ENCODE measurements at places on chromosomes 12 and 14.
A peak's percentile ranks its signal among the peaks of the same experiment; 100 is the strongest.

DNA sequence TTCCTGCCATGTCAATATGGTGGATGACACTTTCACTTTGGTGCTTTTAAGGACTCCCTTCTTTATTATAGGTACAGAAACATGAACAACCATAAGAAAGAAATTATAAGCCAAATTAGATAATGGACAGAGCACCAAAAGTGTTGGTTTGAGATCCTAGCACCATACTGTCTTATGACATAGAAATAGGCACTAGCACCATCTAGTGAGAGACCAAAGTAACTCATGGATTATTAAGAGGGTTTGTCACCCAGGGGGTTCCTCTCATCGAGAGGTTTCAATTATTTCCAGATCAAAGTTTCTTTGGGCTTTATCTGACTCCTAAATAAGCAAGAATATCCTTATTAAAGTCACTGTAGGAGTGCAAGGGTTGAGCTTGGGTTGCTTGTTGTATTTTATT is 153.0 kb upstream of the DIO2 start:
- DNase-seq = no peak

DNA sequence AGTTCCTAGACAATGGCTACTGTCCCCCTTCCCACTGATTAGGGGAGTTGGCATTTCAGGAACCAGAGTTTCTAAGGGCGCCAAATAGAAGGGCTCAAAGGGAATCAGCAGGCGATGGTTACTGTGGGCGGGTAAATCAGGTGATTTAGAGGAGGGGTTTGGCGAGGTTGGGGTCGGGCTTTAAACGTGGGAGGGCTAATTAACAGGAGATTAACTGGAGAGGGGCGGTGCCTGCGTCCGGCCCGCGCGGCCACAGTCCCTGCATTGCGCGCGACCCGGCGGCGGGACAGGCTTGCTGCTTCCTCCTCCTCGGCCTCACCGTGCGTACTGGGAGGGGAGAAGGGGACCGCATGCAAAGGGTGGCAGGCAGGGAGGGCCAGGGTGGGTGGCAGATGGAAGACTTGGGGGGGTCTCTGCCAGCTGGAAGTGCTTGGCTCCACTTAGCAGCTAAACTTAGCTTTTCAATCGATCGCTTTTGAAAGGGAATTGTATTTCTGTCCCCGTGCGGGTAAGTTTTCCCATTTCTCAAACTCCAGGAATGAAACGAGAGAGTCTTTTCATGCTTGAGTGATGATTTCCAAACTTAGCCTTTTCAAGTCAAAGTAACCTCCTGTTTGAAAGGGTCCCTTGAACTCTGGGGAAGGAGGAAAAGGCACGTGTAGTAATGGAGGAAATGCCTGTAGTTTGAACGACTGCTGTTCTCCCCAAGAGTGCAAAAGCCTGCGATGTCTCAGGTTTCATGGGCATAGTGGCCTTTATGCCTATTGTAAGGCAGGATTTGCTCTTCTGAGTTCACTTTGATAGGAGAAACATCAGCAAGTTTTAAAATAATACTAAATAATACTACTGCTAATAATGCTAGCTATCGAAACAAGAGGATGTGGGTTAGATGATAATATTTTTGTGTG is at the start of gene MGST1:
Gene MGST1 (plus strand): TSS at position 255 of the 908 bp plus-strand sequence. CDS start 6,608 bp downstream, outside the sequence.
- peak; percentile 34 for DNase-seq

DNA sequence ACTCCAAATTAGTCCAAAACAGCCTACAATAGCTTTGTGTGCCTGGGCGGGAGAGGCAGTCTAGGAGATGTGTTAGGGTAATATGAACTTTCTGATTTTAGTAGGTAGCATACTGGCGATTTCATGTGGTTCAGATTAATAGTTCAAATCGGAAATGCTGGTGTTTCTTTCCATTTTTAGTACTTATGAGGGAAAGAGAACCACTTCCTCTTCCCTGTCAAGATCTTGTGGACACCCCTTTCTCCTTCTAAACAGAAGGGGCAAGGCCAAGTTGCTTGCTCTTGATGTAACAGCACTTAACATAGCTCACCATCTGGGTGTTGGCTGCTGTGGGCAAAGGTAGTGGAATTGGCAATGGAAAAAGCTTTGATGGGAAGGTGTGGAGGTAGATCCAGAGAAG is 32.2 kb upstream of the IGF1 start:
- no peak for DNase-seq

- no peak for DNase-seq
Observed at GRCh38 chr14:27228053-27228452, 630.2 kb upstream of the NOVA1 start.

GRCh38 chr12:80936642-80937390 is 918 bp downstream of the LIN7A start:
- peak; percentile 68 for DNase-seq

GRCh38 chr14:81211844-81212243 is 8.9 kb downstream of the GTF2A1 start:
- DNase-seq = no peak

- no peak for DNase-seq
Observed at GRCh38 chr14:88668448-88669116, 105.7 kb downstream of the ZC3H14 start.

- no peak for DNase-seq
Observed at GRCh38 chr12:29492891-29493290, 4.6 kb downstream of the OVCH1 start.

DNA sequence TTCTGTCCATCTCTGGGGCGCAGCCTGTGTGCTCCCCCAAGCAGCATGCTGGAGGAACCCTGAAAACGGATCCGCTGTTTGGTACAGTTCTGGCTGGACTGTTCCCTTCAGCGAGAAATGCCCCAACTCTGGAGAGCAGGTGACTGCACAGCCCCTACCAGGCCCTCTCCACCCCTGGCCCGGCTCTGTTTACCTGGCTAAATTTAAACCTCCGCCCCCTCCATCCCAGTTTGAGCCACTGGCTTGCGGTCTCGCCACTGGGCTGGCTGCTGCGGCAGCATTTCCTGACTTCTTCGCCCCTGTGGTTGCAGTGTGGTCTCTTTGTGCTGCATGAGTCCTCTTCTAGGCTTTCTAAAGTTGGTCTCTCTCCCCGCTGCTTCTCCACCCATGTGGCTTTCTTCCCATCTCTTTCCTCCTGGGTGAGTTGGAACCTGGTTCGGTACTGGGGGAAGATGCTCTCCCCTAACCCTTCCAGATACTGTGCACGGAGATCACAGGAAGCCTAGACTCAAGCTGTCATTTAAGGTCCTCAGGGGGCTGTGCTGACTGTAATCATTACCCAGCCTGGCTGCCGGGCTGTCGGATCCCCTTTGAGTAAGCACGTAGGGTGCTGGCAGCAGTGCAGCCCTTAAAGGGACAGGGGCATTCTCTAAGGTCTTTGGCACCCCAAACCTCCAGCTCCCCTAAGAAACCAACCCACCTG is 60.6 kb downstream of the FBXL14 start:
- DNase-seq = no peak

- no peak for DNase-seq
Observed at GRCh38 chr14:54700717-54701116, 133.8 kb downstream of the SAMD4A start.

GRCh38 chr12:89192429-89192828 is 159.9 kb downstream of the DUSP6 start:
- DNase-seq = no peak

- DNase-seq = no peak
Observed at GRCh38 chr14:35752380-35752779, 56.7 kb downstream of the RALGAPA1 start.

DNA sequence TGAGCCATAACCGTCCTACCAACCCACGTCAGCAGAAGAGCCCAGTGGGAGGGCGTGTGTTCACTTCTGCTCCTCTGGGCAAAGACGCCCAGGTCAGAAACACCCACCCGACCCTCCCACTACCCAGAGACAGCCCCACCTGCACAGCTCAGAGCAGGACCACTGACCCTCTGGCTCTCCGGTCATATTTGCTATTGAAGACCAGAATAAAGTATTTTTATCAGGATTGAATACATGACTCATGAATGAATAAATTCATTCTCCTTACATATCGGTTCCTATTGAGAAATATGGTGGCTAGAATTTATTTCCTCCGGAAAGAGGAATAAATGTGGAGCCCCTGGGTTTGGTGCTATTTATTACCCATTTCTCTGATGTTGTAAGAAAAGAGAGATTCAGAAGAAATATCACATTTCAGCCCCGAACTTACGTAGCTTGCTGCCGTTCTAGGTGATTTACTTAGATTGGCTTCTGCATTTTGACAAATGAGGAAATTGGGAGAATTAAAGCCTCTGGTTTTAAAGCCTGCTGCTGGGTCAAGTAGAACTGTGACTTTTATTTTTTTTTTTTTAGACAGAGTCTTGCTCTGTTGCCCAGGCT is 36.4 kb upstream of the P2RX7 start:
- no peak for DNase-seq

DNA sequence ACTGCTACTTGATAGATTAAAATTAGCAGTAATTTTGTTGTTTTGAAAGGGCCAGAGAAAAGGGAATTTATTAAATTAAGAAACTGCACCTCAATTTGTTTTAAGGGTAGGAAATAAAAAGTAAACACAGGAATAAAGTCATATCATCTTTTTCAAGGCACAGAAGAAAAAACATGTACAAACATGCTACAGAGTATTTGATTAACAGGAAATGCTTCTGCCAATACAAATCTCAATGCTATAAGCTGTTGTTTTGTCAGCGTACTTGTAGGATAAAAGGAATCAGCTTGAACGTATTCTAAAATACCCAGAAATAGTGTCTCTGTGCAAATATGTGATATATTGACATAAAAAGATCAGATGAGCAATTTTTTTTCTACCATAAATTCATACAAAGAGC is 474.0 kb upstream of the MGAT4C start:
- DNase-seq = no peak

DNA sequence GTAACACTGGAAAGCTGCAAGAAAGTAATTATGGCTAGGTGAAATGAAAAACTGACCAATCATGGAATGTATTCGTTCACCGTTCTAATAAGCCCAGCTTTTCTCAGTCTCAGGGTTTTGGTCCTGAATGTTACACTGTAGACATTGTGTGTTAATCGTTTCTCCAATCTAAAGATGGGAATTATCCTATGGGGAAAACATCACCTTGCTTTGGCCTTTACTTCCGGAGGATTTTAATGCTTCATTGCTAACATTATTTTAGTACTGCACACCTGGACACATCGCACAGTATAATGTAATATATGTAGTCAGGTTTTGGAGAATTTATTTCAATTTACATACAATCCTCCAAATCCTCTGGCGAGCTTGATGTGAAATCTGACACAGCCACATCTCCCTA is 1.2 kb upstream of the TRHDE start:
- no peak for DNase-seq

GRCh38 chr14:91113829-91114078 is at the start of gene DGLUCY:
Gene DGLUCY (plus strand): TSS chr14:91114073. CDS start chr14:91160295, 46,222 bp downstream.
- DNase-seq = no peak

All from DMS153 (cell line).